ENCODE measurements at places on chromosomes 13 and 19.

- no peak for DNase-seq
Observed at GRCh38 chr13:112636401-112636975, 48.5 kb upstream of the TUBGCP3 start.

GRCh38 chr13:112179421-112179820, 112.5 kb downstream of the SOX1 start:
- DNase-seq = peak; percentile 24

DNA sequence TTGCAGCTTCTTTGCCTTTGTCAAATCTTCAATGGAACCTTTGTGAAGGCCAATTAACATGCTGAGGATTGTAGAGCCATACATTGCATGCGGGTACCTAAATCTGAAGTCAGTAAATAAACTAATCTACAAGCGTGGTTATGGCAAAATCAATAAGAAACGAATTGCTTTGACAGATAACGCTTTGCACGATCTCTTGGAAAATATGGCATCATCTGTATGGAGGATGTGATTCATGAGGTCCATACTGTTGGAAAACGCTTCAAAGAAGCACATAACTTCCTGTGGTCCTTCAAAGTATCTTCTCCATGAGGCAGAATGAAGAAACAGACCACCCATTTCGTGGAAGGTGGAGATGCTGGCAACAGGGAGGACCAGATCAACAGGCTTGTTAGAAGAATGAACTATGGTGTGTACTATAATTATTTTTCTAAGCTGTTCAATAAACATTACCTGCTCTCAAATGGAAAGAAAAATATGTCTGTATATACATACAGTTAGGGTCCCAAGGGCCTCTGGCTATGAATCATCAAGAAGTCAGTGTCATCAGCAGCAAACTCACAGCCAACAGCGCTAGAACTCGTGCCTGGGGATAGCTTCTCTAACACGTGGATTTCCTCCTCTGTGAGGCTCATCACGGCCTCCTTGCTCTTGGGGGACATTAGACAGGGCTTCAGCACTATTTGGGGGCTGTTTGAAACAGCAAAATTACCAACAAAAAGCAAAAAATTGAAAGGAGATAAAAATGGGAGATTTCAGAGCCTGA, 2.9 kb upstream of the CD70 start:
- DNase-seq = no peak

DNA sequence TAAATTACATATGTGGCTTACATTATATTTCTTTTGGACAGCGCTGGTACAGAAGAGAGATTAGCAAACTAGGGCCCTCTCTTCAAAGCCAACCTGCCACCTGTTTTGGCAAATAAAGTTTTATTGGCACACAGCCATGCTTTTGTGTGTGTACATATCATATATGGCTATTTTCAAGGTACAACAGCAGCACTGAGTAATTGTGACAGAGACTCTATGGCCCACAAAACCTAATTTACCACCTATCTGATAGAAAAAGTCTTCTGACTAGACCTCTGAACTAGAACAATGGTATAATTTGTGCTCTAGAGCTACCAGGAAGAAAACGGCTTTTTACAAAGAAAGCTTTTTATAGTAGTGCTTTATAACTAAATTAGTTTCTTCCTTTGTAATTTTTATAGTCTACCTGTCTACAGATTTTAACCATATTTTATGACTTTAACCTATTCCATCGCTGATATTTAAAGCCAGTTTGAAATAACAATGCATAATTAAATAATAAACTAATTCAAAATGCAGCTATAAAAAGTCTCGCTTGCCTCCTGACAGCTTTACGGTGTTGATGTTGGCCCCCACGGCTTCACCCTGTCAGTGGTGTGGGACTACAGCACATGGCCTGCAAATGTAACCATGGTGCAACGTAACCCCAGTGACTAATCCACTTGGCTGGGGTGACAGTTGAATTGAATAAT, 17.7 kb upstream of the DPY19L3 start:
- DNase-seq = peak; percentile 66

GRCh38 chr13:112876305-112877000, 92.6 kb upstream of the MCF2L start:
- peak; percentile 37 for DNase-seq

DNA sequence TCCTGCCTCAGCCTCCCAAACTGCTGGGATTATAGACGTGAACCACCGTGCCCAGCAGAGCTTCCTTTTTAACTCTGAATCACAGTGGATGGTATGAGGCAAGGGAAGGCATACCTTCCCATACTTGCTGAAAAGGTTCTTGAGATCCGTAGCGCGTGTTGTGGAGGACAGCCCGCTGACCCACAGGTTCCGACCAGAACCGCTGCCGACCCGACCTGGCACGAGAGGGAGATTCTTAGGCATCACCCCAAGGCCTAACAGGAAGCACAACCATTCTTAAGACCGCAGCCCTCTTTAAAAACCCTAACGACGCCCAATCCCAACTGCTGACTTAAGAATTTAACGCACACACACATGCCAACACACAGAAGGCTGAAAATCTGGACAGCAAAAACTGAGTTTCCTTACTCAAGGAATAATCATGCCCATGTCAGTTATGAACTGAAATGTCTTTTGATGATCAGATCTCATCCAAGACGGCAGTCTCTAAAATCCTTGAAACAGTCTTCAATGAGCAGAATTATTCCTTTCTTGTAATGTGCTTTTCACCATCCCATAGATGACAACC, 12.6 kb downstream of the SAFB2 start:
- DNase-seq = no peak

DNA sequence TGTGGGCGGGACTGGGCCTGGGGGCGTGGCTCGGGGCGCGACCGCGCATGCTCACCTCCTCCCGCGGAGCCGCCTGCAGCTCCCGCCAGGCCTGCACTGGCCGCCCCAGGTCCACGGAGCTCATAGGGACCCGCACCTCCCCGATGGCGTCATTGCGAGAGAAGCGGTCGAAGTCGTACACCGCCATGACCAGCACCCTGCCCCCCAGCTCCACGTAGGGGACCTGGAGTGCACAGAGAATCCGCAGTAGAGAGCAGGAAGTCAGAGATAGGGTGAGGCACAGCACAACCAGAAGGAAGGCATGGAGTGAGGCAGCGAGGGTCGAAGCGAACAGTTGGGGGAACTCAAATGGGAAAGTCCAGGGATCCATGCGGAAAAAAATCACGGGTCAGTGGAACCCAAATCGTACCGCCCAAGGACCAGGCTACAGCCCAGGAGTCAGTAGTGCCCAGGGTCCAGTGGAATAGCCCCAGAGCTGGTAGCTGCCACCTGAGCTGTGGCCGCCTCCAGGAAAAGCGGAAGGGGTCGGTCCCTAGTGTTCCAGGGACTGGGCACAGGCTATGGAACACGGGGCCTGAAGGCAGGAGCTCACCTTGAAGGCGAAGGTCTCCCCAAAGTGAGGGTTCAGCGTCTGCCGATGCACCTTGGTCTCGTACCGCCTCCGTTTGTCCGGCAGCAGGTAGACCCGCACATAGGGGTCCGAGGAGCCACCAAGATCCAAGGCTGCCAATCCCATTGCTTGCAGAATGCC, 4.8 kb downstream of the SYT5 start:
- DNase-seq = no peak

DNA sequence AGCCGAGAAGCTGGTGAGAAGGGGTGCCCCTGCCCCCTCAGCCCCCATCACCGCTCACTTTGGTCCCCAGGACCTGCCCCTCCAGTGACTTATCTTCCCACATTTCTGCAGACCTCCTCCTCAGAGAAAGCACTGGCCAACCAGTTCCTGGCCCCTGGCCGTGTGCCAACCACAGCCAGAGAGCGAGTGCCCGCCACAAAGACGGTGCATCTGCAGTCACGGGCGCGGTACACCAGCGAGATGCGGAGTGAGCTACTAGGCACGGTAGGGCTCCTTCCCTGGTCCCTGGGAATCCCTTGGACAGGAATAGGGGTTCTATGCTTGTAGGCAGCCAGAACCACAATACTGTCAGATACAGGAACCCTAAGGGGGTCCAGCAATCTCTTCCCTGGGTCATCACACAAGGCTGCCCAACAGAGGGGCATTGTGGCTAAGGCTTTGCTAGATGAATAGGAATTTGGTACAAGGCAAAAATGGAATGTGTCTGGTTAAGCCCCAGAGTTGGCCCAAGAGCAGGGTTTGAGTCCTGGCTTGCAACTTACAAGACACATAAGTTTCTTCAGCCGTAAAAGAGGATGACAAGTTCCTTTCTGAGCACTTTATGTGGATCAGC, 1.0 kb downstream of the USE1 start:
- no peak for DNase-seq

DNA sequence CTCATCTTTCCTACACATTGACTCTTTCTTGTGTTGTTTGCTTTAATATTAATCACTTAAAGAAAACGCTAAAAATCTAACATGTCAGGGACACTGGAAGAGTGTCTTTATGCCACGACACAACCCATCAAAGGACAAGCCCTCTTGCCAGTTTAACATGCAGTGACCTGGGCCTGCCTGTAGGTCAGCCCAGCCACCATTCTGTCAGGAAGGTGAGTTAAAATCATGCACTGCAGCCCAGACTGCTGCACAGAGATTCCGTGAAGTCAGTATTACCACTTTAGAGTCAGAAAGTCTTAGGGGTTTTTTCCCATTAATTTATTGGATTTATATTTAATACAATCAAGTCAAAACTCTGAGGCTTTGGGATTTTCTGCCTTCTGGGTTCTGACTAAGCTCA, 58.0 kb downstream of the TNFRSF19 start:
- DNase-seq = no peak

DNA sequence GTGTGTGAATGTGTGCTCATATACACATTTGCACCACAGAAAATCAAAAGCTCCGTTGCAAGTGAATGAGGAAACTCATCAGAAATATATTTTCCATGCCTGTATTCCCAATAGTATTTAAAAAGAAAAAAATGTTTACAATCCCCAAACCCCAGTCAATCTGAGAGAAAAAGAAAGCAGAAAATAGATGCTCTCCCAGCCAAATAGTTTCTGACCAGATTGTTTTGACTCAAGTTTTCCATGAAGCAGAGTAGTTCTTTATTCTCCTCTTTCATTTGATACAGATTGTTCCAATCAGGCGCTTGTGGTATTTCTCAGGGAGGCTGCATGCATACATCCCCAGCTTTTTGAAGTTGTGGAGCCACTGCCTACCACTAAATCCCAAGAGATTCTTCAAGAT, 110.6 kb downstream of the STARD13 start:
- DNase-seq = no peak

DNA sequence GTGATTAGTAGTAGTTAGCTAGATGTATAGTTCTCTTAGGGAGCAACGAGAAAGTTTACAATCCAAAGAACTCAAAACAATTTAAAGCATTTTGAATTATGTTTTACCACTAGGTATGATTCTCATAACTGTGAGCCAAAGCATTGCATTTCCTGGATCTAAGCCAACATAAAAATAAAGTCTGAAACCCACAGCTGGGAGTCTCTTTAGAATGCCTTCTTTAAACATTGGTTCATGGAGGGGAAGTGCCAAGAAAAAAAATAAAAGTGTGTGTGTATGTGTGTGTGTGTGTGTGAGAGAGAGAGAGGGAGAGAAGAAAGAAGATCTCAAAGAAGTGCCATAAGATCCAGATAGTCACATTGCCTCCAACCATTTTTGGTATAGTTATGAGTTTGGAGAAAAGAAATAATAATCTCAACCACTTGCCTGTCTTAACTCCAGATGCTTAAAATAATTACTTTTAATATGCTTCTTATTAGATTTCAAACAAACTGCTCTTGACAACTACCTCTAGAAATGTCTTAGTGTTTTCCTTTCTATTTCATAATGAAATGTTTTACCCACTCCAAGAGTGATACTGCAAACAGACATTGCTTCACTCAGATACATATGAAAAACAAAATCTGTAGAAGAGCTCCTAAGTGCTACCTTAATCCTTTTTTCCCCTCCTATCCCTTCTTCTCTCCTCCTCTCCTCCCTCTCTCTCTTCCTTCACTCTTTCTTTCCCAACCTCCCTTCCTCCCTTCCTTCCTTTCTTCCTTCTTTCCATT, 554.1 kb downstream of the KCTD12 start:
- no peak for DNase-seq

- DNase-seq = peak; percentile 85
Observed at GRCh38 chr13:48492470-48493065, 40.3 kb downstream of the RCBTB2 start.

DNA sequence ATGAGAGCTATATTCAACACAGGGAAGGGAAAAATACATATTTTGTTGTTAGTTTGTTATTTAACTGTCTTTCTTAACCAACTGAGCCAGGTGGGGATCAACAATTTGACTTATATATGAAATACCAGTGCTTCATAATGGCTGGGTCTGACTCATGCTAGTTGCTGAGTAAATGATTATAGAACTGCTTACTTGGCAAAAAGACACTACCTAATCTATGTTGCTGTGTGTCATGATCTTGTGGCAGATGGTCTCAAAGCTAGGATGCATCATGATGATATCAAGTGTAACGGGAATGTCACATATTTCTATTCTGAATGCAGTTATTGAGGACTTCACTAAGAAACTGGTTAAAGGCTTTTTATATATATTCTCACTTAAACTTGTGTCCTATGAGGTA, 727.4 kb upstream of the SLITRK1 start:
- no peak for DNase-seq

GRCh38 chr13:113562844-113563243, 21.7 kb upstream of the TFDP1 start:
- DNase-seq = no peak

GRCh38 chr13:111449041-111449440, 128.6 kb downstream of the TEX29 start:
- DNase-seq = no peak

DNA sequence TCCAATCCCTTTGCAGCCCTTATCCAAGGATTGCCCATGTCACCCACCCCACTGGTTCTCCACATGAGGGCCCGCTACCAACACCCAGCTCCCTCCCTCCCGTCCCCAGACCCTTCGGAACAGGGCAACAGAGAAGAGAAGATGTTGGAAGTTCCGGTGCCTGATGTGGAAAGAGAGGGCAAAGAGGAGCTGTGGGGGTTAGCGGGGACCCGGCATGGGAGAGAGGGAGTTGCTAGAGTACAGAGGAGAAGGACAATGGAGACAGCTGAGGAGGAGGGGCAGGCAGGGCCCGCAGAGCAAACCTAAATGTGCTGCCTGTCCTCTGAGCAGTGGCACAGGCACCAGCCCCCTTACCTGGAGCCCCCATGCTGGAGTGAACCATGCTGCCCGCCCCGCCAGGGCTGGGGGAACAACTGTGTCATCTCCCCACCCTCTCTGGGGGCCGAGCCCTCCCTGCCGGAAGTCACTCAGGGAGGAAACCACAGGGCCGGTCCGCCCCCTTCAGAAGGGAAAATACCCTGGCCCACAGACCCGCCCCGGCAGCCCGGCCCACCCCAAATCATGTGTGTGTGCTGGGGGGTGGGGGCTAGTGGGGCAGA, at the start of gene POU2F2:
Gene POU2F2, minus strand, starts transcription at position 417 of the 599 bp plus-strand sequence. Its CDS starts 35 bp downstream, at position 382.
- peak; percentile 61 for DNase-seq

- no peak for DNase-seq
Observed at GRCh38 chr13:97548138-97548537, 114.2 kb downstream of the RAP2A start.
